ENCODE measurements at places on chromosomes 13 and 19.

DNA sequence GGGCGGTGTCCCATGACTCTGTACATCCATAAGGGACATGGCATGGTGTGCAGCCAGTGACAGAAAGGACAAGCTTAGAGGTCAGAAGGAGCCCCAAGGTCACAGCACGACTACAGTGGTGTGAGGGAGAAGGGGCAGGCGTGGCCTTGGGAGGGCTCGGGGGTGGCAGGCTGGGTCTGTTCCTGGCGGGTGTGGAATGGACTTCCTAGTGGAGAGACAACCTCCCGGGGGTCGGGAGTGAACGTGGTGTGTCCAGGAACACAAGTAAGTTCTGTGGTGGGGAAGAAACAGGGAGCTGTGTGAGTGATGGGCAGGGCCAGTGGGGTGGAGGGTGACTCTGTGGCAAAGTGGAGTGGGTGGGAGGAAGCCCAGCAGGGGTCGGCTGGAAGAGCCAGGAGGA, 279.3 kb downstream of the TEX29 start:
- no peak for DNase-seq

DNA sequence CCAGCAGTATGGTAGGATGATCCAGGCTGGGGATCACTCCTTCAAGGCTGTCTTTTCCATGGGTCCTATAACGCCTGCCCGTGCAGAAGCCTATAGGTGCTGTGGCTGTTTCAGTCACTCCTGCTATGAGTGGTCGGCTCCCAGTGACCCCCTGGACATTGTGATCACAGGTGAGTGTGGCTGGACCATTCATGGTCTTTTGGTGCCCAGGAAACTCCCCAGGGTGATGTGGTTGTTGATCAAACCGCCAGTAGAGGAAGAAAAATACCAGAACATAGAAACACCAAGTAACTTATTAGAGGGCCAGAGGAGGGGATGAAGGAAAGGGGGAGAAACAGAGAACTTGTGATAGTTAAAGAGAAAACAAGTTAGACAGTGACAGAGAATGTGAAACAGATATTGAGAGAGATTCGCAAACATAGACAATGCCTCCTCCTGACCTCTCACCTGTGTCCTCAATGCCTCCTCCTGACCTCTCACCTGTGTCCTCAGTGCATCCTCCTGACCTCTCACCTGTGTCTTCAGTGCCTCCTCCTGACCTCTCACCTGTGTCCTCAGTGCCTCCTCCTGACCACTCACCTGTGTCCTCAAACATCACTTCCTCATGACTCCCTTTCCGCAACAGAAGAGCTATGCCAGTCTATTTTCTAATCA, 19.4 kb downstream of the LAIR2 start:
- DNase-seq = no peak

DNA sequence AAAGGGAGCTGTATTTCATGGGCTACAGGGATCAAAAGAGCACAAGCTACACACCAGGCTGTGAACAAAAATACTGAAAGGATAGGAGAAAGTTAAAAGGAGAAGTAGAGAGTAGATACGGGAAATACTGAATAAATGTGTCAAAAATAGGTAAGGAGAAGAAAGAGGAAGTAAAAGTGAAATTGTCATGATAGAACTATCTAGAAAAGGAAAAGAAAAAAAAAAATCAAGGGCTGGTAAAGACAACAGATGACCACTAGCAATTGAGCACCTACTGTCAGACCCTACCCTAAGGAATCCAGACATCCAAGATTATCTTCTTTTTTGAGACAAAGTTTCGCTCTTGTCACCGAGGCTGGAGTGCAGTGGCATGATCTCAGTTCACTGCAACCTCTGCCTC, 4.8 kb downstream of the RUBCNL start:
- no peak for DNase-seq

DNA sequence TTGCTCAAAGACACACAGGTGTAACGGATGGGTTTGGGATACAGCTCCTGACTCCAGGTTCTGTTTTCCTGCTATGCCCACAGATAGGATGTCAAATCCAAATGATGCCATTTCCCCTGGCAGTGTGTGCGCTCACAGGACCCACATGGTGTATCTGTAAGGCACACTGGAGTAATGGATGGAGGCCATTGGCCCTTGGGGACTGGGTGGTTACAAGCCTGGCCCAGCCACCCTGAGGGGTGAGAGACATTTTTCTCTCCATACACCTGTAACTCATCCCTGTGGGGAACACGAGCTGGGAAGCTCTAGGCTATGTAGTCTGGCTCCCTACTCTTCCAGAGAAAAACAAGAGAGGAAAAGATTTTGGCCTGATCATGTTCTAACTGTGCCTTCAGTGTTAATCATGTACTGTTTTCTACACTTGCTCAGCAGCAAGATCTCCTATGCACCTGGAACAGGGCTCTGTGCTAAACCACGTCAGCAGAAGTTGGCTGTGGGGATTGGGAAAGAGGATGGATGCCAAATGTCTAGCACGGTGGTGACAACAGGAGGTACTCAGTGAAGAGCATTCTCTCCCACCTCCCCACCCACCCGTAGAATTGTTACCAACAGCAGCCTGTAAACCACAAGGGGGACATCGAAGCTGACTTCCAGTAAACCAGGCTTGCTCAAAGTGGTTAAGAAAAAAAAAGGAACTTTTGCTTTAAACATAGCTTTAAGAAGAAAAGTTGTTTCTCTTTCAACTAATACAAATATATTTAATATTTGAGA, 237.0 kb downstream of the LACC1 start:
- DNase-seq = no peak

DNA sequence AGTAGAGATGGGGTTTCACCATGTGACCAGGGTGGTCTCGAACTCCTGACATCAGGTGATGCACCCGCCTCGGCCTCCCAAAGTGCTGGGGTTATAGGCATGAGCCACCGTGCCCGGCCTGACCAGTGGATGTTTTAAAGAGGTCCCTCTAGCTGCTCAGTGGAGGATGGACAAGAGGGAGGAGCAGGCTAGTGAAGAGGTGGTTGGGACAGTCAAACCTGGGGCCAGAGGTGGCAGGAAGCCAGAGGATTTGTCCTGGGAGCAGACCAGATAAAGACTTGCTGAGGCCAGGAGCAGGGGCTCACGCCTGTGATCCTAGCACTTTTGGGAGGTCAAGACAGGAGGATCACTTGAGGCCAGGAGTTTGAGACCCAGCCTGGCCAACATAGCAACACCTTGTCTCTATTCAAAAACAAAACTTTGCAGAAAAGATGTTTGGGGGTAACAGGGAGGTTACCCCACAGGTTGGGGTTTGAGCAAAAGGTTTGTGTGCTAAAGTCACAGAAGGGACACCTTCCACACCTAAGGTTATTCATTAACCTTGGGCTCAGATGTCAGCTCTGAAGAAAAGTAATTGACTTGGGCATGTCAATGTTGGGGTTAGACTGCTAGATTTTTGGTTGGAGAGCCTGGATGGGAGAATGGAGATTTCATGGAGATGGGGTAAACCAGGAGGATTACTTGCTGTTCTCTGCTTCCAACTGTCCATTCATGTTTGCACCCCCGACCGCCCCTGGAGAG, 9.0 kb downstream of the BCAM start:
- no peak for DNase-seq

GRCh38 chr19:36379510-36379819, 464 bp upstream of the ZFP14 start:
- DNase-seq = no peak

GRCh38 chr19:39497996-39498797, 550 bp upstream of the DLL3 start:
- no peak for DNase-seq

GRCh38 chr19:42352301-42353259, 27.1 kb downstream of the MEGF8 start:
- DNase-seq = no peak

- no peak for DNase-seq
Measured at GRCh38 chr13:43086181-43086580, 62.8 kb downstream of the DNAJC15 start.

DNA sequence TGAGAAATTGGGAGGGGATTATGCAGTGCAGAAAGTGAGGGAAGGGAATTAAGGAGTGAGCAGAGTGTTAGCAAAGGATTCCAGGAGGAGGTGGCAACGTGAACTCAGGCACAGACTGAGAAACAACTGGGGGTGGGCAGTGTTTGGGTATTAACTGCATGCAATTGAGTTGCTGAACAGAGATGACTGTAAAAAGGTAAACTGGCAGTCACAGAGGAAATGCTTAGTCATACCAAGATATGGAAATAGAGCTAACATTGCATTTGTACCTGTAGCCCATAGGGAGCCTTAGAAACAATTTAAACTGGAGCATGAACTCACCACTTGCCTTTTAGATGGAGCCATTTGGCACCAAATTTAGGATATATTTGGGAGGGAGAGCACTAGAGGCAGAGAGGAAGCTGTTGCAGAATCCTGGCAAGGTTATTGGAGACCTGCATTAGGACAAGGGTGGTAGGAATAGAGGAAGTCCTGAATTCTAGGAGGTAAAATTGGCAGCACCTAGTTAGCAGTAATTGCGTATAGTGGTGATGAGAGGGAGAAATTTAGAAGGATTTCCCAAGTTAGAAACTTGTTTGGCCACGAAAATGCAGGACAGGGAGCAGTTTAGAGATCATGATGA, 100.6 kb upstream of the FRY start:
- no peak for DNase-seq

GRCh38 chr13:94113245-94113644, 366.2 kb downstream of the DCT start:
- no peak for DNase-seq

DNA sequence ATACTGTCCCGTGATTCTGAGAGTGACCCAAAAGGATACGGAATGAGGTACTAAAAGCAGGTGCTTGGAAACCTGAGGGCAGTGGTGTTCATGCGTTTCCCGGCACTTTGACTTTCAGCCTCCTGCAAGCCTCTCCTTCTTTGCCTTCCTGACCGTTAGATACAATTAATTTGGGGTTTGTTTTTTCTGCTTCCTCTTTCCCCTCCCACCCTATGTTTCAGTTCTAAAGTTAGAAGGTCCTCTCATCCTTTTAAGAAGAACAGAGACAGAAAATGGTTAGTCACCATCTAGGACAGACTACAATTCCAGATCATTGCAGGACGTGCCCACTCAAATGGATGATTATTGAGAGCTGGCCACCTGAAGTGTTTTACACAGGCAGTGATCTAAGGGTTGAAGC, 1.8 kb upstream of the LILRB4 start:
- DNase-seq = no peak

GRCh38 chr19:7783991-7784423, 21.0 kb downstream of the CLEC4M start:
- DNase-seq = no peak

DNA sequence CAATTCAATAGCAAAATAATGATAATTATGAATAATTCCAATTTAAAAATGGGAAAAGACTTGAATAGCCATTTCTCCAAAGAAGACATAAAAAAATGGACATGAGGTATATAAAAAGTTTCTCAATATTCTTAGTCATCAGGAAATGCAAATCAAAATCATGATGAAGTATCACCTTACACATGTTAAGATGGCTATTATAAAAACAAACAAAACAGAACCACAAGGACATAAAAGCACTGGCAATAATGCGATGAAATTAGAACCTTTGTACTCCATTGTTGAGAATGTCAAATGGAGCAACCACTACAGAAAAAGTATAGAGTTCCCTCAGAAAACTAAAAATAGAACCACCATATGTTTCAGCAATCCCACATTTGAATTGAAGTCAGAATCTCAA, 1186.1 kb downstream of the SLITRK5 start:
- no peak for DNase-seq

GRCh38 chr19:50819636-50820035, 4.0 kb downstream of the KLK1 start:
- DNase-seq = no peak

GRCh38 chr19:18768997-18769891, 21.9 kb downstream of the COMP start:
- DNase-seq = no peak

GRCh38 chr19:38003438-38004185, 96.6 kb downstream of the SIPA1L3 start:
- no peak for DNase-seq

- DNase-seq = no peak
Measured at GRCh38 chr19:35549174-35549788, 3.9 kb downstream of the TMEM147 start.

GRCh38 chr19:33055718-33056117, 9.0 kb downstream of the RHPN2 start:
- no peak for DNase-seq

GRCh38 chr19:7000816-7001215, 20.4 kb downstream of the MBD3L2B start:
- DNase-seq = no peak

DNA sequence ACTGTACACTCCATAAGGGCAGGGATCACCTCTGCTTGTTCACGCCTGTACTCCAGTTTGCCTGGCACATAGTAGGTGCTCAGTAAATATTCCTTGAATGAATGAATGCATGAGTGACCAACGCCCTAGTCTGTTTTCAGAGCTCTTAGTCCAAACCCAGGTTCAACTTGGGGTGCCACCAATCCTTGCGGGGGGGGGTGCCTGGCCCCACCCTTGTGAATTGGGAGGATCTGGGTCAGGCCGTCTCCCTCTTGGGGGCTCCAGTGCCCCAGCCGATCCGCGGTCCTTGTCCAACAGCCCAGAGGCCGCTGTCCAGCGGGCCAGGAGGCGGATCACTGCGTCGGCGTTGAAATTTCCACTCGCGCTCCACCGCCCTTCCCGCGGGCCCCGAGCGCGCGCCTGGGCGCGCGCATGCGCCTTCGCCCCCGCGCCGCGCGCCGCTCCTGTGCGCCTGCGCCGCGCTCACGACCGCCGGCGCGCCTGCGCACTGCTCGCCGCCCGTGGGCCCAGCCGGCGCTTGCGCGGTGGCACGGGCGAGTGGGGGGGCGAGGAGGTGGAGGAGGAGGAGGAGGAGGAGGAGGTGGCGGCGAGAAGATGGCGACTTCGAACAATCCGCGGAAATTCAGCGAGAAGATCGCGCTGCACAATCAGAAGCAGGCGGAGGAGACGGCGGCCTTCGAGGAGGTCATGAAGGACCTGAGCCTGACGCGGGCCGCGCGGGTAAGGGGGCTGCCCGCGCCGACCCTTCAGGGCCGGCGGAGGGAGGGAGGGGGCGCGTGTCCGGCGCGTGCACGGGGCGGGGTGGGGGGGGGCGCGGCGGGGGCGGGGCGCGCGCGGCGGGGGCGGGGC, at the start of gene CRTC1:
Gene CRTC1 (plus strand): TSS at position 572 of the 849 bp plus-strand sequence. CDS start 23 bp downstream, at position 595.
- DNase-seq = peak; percentile 89

- DNase-seq = no peak
Measured at GRCh38 chr19:35224681-35225571, 3.6 kb downstream of the FAM187B start.

GRCh38 chr19:35449359-35450043, 1.4 kb downstream of the FFAR2 start:
- no peak for DNase-seq

DNA sequence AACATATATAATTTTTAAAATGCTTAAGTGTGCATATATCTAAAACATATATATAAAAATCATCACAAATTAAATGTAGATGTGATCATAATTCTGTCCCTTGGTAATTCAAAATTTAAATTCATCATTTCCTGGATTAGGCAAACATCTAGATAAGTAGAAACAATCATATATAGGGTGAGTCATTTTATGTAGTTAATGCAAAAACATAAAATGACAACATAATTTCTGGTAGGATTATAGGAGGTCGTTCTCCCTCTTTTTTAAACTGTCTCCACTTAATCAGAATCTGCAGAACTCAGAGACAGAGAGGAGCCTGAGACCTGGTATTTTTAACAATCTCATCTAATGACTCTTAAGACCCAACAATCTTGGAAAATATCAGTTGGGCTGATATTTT, 333.4 kb downstream of the KCTD12 start:
- no peak for DNase-seq
